ENCODE measurements at places on chromosomes 3 and 15.

GRCh38 chr15:25936004-25936403 is 72.9 kb upstream of the ATP10A start:
- DNase-seq: no peak

GRCh38 chr3:152120601-152121269 is 148.0 kb upstream of the MBNL1 start:
- DNase-seq: no peak

- no peak for DNase-seq
Measured at GRCh38 chr3:46549989-46550388, 16.1 kb downstream of the LRRC2 start.

DNA sequence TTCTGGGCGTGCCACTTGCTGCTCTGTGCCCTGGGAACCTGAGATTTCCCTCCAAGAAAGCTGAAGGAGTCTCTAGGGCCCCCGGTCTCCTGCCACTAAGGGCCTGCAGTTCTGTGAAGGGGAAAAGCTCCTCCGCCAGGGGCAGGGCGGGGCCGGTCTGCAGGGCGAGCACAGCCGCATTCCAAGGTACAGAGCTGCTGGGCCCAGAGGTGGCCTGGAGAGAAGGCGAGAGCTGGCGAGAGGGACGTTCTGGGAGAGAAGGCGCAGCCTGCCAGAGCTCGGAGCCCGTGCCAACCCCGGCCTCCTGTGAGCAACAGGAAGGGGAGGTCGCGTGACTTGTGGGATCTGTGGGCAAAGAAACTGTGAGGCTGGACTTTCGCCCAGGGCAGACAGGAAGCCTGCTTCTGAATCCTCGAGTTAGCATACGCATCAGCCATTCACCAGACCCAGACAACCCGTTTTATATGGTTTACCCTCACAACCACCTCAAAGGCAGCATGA is 500.4 kb downstream of the SHQ1 start:
- DNase-seq: no peak

DNA sequence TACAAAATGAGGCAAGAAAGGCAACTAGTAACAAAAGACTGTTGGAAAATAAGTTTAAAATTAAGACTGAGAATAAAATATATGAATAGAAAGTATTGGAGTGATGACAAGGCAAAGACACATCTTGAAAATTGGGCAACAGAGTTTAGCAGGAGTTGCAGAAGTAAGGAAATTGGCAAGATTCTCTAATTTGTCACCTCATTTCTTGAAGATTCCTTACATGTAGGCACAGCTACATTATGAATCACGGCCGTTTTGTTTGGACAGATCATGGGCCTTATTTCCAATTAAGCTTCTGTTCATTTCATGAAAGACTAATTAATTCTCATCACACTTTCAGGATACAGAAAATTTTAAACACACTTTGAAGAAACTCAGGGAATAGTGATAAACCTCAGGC is 170.1 kb downstream of the ROBO1 start:
- no peak for DNase-seq

DNA sequence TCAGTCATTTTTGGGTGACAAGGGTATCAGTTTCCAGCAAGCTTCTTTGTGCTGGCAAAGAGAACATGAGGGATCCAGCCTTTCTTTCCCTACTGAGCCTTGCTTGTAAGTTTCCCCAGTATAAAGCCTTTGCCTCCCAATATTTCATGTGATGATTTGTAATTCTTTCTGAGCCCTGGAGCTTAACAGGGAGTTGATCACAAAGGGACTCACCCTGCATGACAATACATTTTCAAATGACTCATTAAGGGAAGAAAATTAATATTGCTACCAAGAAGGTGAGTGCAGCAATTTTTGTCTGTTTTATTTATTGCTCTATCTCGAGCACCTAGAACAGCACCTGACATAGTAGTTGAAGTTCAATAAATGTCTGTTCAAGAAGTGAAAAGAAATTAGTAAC is 27.7 kb downstream of the OXSM start:
- peak; percentile 13 for DNase-seq

GRCh38 chr3:121924734-121925133 is 30.5 kb downstream of the SLC15A2 start:
- DNase-seq: no peak

GRCh38 chr15:79378394-79379109 is 53.6 kb upstream of the MINAR1 start:
- no peak for DNase-seq

DNA sequence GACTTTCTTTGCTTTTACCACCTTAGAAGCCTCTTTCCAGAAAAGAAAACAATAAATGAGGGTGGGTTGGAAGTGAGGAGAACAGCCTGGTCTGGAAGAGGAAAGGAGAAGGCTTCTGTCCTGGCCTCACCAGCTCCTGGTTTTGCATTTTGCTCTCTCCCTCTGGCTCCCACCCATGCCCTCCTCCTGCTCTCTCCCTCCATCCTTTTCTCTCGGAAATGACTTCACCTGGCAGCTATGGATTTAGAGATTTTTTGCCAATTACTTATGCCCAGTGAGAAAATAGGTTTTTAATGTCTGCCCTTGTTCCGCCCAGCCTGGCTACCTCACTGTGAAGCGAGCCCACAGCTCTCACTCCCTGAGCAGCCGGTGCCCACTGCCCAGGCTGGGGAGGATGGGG is 77.9 kb upstream of the NTRK3 start:
- no peak for DNase-seq
